Left ventricle myocardium superior (tissue), 1 donor: ENCODE measurements at places on chromosomes 1 and 21. TPM values are rescaled to one million over a fixed set of nuclear protein-coding genes. Genes with fewer than 3 reads are reported as not detected.
A peak's percentile ranks its signal among the peaks of the same experiment; 100 is the strongest.

- no peak for DNase-seq
Observed at GRCh38 chr1:169904834-169905233, 11.1 kb upstream of the SCYL3 start.

- DNase-seq: no peak
Observed at GRCh38 chr1:156379420-156380165, 10.6 kb downstream of the RHBG start.

- DNase-seq: no peak
Observed at GRCh38 chr1:176854121-176854520, 310.4 kb downstream of the ASTN1 start.

DNA sequence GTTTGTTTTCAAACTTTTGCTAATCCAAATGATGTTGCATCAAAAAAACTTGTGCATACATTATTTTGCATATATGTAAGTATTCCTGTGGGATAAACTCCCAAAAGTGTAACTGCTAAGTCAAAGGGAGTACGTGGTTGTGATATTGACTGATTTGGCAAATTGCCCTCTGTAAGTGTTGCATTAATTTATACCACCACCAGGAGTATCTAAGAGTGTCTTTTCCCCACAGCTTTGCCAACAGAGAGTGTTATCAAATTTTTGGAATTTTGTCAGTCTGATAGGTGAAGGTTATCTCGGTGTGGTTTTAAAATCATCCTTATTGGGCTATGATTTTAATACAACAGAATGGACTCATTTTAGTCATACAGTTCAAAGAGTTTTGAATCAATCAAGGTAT, 30.1 kb upstream of the PARP1 start:
- no peak for DNase-seq

- no peak for DNase-seq
Observed at GRCh38 chr21:35976481-35976880, 83.8 kb downstream of the SETD4 start.

DNA sequence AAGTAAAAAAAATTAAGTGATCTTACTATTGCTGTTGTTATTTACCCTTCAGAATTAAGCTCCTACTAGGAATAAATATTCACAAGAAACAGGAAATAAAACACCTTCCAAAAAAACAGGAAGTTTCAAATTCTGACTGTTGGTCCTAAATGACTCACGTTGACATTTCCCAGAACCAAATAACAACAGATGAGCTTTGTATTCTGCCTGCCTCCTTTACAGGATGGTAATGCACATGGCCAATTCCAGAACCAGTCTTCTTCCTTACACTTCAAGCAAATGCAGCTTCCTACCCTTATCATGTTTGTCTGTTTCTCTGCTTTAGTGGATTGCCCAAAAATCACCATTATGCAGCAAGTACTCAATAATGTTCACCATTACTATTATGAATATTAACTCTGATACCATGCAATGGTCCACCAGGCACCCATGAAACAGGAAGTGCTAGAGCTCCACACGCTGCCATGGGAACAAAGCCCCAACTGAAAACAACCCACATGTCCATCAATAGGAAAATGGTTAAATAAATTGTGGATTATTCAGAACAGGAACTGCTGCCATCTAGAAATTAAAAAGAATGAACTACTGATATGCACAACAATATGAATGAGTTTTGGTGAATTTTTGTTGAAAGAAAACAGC, 8.9 kb downstream of the CASP9 start:
- no peak for DNase-seq

- DNase-seq: no peak
Observed at GRCh38 chr21:41536076-41536826, 28.3 kb upstream of the TMPRSS2 start.

- DNase-seq: no peak
Observed at GRCh38 chr1:213685992-213686582, 301.7 kb upstream of the PROX1 start.

DNA sequence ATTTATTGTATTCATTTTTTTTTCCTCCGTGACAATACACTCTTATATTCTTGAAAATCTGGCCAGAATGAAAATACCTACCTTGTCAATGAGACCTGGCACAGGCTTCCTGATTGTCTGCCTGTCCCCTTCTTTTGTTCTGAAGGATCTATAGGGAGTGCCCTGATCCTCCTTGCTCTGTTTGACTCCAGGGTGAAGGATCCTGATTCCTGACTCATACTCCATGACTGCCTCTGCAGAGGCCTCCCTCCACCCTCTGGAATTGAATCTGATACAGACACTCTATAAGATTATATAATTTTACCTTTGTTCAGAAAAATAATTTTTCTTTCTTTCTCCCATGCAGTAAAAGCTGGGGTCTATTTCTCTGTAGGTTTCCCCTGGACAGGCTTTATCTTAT, 116.2 kb downstream of the HMCN1 start:
- no peak for DNase-seq

GRCh38 chr1:53783056-53783455, 44.1 kb upstream of the GLIS1 start:
- no peak for DNase-seq

- no peak for DNase-seq
Observed at GRCh38 chr1:46615735-46616134, 876 bp downstream of the MOB3C start.

DNA sequence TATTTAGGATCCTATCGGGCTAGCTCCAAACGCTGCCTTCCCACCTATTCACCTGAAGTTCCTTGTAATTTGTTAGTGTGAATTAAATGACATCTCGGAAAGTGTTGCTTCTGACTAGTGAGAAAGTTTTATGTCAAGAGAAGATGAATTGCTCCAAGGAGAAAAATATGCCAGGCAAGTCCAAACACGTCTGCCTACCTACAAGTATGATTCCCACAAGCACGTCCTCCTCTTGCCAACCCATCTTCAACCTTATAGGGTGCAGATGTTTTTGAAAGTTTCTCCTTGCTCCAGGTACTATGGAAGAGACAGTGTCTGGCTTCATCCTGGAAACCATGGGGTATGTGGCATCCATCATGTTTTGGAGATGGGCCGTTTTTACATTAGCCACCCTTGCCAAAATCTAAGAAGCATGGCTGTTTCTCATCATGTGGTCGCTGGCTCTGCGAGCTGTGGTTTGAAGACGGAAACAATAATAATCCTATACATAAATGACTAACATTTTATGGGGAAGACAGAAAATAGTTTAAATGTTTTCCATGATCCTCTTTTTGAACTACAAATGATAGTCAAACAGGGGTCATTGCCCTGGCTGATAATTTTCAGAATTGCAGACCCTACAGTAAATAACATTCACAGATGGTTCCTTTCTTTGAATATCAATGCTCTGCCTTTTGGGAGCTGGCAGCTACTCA, 505.8 kb downstream of the SMYD3 start:
- DNase-seq: no peak

DNA sequence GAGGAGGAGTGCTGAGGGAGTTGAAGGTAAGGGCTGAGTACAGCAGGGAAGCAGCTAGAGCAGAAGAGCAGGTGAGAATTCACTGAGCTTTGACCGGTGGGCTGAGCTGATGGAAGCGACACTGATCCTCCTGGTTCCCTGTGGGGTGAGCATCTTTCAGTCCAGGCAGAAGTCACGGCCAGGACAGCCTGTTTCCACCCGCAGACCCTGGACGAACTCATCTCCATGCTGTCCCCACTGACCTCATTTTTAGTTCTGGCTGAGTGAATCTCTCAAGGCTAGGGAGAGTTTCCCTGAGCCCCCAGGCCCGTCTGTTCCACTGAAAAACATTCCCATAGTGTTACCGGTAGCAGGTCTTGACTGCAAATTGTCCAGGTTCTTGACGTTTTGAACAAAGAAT, 31.5 kb downstream of the FAM163A start:
- no peak for DNase-seq

- DNase-seq: no peak
Observed at GRCh38 chr1:214317300-214317699, 36.3 kb downstream of the SMYD2 start.

DNA sequence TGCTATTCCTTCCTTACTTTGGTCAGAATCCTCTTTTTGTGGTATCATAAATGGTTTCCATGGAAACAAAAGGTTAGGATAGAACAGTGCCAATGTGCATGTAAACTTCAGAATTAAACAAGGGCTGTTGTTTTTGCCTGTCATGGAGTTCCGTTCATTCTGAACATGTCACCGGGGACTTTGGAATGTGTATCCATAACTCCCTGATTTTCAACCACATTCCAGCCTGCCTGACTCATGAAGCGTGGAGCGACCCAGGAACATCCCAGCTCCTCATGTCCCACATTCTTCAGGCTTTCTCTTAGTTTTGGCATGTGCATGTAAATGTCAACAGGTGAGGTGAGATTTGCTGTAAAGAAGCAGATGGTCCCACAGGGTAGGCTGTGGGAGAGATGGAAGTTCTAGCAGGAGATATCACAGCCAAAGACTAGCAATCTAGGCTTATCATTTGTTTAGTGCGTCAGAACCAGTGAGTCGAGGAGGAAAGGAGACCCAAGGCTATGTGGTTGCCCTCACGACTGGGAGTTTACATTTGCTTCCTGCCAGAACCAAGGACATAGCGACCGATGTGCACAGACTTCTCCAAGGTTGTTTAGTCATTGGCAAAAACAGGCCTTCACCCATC, 23.0 kb upstream of the DNAJC11 start:
- no peak for DNase-seq

GRCh38 chr1:98389809-98390208, 271.7 kb upstream of the SNX7 start:
- DNase-seq: no peak

- no peak for DNase-seq
Observed at GRCh38 chr1:202288177-202288576, 53.6 kb downstream of the UBE2T start.

- no peak for DNase-seq
Observed at GRCh38 chr1:177817937-177818875, 151.7 kb downstream of the SEC16B start.

- DNase-seq: no peak
Observed at GRCh38 chr1:225755671-225756319, 21.8 kb upstream of the SRP9 start.

DNA sequence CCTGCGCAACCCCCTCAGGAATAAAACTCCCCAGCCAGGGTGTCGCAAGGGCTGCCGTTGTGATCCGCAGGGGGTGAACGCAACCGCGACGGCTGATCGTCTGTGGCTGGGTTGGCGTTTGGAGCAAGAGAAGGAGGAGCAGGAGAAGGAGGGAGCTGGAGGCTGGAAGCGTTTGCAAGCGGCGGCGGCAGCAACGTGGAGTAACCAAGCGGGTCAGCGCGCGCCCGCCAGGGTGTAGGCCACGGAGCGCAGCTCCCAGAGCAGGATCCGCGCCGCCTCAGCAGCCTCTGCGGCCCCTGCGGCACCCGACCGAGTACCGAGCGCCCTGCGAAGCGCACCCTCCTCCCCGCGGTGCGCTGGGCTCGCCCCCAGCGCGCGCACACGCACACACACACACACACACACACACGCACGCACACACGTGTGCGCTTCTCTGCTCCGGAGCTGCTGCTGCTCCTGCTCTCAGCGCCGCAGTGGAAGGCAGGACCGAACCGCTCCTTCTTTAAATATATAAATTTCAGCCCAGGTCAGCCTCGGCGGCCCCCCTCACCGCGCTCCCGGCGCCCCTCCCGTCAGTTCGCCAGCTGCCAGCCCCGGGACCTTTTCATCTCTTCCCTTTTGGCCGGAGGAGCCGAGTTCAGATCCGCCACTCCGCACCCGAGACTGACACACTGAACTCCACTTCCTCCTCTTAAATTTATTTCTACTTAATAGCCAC, 696 bp downstream of the TGFB2 start:
- peak; percentile 83 for DNase-seq

- no peak for DNase-seq
Observed at GRCh38 chr1:156627313-156627880, 8.2 kb downstream of the HAPLN2 start.

GRCh38 chr1:114729782-114730181, 13.2 kb upstream of the NRAS start:
- no peak for DNase-seq

- no peak for DNase-seq
Observed at GRCh38 chr1:6011161-6011945, 19.1 kb upstream of the NPHP4 start.

The CFHR5 gene
- total RNA-seq: not detected

The C1orf87 gene
- total RNA-seq: not detected

The CELA2A gene
- not detected for total RNA-seq

The TFF2 gene
- total RNA-seq: not detected

The TBX19 gene
- 0.55 TPM for total RNA-seq

The LINGO4 gene
- total RNA-seq: 0.67 TPM

The BCAS2 gene
- 32.5 TPM for total RNA-seq

The LENEP gene
- total RNA-seq: not detected

The OR2T35 gene
- total RNA-seq: not detected

The BCL2L15 gene
- total RNA-seq: not detected

The GPR3 gene
- total RNA-seq: 0.12 TPM
